WTC11 (cell line): ENCODE measurements at places on chromosomes 4 and X.

DNA sequence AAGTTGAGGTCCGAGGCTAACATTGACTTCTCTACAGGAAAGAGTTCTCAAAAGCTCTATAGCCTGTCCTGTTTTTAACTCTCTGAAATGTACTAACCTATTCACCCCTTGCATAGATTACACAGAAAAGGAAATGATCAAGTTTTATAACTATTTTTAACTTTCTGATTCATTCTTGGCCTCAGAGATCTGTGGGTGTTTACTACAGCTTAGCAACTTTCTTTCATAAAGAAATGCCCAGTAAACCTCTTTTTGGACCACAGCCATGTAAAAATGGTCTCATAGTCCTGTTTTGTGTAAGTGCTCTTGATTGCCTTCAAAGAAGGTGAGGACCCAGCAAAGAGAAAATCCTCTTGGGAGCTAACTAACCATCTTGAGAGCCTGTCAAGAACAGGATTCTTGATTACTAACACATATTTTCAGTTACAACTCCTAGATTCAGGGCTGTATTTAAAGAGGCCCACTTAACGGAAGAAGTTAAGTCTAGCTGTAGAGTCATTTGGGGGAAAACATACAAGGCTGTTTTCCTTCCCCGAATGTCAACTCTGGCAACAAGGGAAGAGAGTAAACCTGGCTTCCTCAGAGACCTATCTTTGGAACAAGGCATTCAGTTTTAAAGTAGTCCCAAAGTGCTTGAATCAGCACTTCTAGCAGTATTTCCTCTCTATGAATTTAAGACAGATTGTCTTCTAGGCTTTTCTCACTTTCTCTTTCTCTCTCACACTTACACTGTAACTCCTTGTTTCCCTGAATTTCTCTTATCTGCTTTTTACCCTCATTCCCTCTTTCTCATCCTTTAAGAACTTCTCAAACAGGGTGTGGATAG, 78.2 kb downstream of the IL21 start:
- DNase-seq: no peak

DNA sequence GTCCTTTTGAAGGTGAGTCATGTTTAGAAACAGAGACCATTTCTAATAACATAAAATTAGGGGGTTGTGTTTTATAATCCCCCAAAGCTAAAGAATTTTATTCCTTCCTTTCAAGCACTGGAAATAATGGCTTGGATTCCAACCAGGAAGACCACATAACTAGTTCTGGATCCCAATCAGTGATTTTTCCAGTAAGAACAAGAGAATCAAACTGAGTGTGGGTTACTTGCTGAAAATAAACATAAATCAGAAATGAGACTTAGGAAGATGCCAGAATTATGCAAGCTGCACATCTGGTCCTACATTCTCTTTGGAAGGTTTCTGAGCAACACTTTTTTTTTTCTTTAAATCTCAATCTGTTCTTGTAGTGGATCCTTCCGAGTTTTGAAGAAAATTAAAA, 76.3 kb downstream of the SOWAHB start:
- no peak for DNase-seq

GRCh38 chr4:174207367-174207766, 76.1 kb downstream of the FBXO8 start:
- DNase-seq: no peak

DNA sequence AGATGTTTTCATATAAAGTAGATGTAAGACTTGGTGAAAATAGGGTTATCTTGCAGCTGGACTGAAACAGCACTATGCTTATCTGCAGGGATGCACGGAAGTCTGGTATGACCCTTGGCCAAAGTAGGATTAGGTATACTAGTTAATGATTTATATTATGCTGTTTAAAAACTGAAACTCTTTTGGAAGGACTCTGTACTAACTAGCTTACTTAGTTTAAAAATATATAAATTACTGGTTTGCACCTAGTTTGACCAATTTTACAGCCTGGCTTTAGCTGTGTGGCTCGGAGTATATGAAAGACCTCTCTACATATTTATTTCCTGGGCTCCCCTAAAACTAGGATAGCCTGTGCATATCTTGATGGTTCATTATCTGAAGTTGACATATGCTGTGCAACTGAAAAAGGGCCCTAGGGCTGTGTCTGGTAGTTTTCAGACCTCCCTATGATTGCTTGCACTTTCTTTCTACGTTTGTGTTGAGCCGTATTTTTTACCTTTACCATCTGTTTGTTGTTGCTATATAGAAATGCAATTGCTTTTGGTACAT, 89.2 kb downstream of the TMEM144 start:
- no peak for DNase-seq

- DNase-seq: no peak
Observed at GRCh38 chr4:42646999-42647541, 9.8 kb downstream of the ATP8A1 start.

DNA sequence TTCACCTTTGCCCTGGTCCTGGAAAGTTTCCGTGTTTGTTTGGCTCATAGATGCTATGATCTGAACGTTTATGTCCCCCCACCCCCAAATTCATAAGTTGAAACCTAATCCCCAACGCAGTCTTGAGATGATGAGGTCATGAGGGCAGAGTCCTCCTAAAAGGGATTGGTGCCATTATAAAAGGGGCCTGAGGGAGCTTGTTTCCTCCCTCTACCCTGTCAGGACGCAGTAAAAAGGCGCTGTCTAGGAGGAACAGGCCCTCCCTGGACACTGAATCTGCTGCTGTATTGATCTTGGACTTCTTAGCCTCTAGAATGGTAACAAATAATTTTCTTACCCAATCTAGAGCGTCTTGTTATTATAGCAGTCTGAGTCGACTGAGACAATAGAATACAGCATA, 2190.6 kb upstream of the TENM3 start:
- no peak for DNase-seq
